AG09319 (cell line): ENCODE measurements at places on chromosomes 5 and 9.

GRCh38 chr5:89308606-89309040, 425.6 kb upstream of the MEF2C start:
- DNase-seq, result no peak

DNA sequence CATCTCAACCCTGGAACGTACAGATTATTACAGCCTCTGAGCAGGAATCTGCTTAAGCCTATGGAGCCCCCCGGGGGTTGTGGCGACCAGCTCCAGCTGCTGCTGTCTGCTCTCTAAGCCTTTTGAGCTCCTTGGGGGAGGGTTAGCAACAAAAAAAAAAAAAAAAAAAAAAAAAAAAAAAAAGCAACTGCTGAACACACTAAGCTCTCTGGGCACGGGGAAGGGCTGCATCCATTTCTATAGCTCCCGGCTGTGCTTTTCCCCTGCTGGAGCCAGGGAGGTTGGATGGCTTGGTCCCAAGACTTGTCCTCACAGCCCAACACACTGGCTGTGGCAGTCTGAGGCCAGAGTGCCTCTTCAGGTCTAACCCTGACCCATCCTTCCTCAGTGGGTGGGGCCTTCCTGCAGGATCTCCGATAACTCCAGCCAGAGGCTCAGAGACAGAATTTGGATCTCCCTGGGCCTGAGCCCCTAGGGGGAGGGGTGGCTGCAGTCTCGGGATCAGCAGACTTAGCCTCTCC, 82.1 kb downstream of the FBN2 start:
- DNase-seq, result no peak

DNA sequence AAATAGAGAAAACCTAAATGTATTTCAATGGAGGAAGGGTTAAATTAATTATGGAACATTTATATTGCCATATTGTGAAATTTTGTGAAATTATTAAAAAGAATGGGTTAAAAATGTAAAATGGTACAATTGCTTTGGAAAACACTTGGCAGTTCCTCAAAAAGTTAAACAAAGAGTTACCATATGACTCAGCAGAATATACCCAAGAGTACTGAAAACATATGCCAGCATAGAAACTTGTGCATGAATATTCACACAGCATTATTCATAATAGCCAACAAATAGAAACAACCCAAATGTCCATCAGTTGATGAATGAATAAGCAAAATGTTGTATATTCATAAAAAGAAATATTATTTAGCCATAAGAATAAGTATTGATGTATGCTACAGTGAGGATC, 181.0 kb upstream of the MAST4 start:
- DNase-seq, result no peak

GRCh38 chr5:56822981-56823380, 7.6 kb downstream of the MAP3K1 start:
- DNase-seq, result no peak

GRCh38 chr5:147148715-147149114, 86.1 kb upstream of the STK32A start:
- DNase-seq, result no peak

DNA sequence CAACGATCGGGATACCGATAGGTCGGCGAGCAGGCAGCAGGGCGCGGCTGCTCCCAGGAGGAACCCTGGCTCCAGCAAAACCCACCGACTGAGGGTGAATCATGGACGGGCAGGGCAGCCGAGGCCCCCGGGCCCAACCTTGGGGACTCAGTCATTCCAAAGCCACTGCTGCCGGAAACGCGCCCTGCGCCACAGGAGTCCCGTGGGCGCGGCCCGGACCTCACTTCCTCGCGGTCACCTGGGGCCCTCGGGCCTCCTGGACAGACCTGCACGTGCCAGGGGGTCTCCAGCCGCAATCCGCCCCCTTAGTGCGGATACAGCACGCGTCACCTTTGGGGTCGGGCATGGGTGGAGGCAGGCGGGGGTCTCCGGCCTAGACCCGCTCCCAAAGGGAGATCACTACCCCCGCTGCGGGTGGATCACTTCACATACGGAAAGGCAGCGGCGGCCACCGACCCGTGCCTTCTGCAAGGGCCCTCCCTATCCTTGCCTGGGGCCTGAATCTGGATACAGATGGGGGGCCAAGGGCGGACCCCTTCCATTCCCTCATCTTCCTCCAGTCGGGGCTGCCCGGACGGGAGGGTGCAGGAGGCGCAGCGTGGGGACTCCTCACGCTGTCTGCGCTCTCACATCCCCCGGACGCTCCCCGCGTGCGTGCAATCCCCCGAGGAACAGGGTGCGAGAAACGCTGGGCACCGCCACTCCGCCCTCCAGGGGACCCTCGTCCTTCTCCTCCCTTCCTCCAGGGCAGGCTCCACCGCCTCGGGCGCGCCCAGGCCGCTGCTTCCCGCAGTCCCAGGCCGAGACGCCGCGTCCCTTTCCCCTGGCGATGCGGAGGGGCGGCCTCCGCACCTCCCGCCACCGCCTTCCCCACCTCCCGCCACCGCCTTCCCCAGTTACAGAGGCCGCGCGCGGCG, 586 bp downstream of the TXN start:
- no peak for DNase-seq

- DNase-seq, result no peak
Measured at GRCh38 chr9:136799854-136800657, 3.9 kb downstream of the CCDC183 start.

DNA sequence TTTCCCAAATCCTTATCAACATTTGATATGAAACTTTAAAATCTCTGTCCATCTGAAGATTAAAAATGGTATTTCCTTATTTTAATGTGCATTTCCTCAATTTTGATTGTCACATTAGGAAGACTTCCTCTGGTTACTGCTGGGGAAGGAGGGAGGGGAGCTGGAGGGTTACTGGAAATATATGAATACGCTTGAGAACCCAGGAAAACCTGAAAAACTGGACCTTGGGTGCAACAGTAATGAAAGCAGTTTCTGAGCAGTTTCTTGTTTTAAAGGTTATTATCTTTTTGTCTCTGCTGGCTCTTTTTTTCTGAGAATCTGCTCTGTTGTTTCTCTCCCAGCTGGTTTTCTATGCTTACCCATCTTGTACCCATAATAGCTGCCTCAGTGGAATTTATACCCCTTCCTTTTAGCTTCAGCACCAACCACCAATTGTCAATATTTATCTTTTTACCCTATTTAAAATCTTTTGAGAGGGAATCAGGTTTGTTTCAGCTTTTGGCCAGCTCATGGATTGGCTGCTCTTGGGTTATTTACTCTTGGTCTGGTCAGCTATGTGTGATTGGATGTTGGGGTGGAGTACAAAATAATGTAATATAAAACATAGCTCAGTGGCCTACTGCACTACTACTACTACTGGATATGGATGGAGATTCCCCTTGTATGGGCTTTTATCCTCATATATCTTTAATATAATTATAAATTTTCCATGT, 67.4 kb downstream of the UNC13B start:
- DNase-seq, result no peak

DNA sequence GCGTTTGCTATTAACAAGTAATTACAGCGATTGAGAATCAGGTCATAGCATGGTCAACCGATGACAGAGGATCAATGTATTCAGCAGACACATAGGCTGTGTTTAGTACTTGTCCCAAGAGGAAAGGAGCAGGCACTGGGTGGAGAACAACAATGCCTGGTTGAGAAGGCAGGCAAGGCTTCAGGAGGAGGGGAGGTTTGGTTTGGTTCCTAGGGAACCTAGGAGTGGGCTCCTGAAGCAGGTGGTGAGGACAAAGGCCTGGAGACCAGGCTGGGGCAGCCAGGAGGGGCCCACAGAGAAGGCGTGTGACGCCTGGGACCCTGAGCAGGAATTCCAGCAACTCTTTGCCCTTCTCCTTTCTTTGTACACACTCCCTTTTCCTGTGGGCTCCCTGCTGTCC, 195.6 kb downstream of the SPOCK1 start:
- no peak for DNase-seq

GRCh38 chr9:8429768-8430167, 630.2 kb upstream of the DMAC1 start:
- DNase-seq, result no peak

GRCh38 chr9:135247227-135247930, 159.9 kb downstream of the OLFM1 start:
- DNase-seq, result no peak

GRCh38 chr9:22395687-22396141, 50.9 kb upstream of the DMRTA1 start:
- DNase-seq, result no peak

DNA sequence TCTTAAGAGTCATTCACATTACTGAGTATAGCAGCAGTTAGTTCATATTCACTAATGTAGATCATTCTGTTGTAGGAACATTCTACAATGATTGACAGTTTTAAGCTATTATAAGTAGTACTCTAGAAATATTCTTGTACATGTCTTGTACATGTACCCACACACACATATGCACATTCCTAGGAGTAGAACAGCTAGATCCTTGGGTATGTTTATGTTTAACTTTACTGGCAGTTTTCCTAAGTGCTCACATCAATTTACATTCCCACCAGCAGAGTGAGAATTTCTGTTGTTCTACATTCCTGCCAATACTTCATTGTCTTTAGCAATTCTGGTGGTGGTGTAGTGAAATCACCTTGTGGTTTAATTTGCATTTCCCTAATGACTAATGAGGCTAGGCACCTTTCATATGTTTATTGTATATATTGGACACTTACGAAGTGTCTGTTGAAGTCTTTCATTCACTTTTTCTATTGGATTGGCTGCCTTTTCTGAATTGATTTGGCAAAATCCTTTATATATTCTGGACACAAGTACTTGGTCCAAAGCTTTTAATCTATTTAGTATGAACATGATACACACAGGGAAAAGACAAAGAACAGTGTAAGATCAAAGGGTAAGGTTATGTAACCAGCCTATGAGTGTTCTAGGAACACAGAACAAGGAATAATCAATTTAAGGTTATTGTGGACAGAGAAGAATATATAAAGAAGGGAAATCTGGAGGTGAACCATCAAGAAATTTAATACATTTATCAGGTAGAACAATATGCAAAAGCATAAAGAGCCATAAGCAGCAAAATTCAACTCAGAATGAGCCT, 95.6 kb downstream of the MLLT3 start:
- DNase-seq, result no peak

GRCh38 chr9:112541685-112542084, 55.1 kb downstream of the KIAA1958 start:
- DNase-seq, result no peak

GRCh38 chr5:10707198-10708142, 53.6 kb downstream of the DAP start:
- no peak for DNase-seq

DNA sequence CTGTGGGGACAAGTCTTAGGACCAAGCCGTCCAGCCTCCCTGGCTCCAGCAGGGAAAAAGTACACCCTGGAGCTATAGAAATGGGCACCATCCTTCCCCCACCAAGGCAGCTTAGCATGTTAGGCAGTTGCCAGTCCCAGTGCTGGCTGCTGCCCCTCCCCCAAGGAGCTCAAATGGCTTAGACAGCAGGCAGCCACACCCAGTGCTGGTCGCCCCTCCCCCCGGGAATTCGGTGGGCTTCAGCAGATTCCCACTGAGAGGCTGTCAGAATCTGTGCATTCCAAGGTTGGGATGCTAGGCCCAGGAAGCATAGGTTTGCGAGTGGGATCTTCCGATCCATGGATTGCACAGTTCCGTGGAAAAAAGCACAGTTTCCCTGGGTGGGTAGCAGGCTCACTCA, 105.2 kb upstream of the ITGA1 start:
- no peak for DNase-seq

DNA sequence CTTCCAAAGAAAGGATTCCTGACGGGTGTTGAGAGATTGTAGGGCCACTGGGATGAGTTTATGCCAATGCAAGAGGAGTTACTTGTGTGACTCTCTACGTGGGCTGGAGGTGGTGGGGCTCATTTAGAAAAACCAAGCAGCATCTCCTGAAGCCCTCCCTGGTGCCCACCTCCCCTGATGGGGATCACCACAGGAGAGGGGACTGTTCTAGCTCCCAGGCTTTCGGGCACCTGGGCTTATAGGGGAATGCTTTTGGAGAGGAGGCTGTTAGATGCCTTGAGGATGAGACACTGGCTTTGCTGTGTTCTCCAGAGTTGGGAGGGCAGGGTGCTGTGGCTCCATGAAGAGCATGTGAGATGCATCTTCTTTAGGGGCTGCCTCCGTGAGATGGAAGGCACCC, 65.0 kb downstream of the IRX1 start:
- DNase-seq, result no peak

- DNase-seq, result no peak
Measured at GRCh38 chr5:174608631-174609097, 115.7 kb upstream of the MSX2 start.

DNA sequence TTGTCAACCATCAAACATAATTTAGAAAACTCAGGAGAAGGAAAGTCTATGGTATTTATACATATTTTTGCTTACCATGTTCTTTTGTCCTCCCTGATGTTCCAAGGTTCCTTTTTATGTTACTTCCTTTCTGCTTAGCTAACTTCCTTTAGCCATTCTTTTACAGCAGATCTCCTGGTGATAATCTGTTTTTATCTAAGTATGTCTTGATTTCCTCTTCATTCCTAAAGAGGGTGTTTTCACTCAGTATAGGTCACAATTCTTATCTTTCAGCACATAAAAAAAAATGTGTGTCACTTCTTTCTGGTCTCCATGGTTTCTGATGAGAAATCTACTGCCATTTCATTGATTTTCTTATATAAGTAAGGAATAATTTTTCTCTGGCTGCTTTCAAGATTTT, 384.4 kb upstream of the PDE4D start:
- DNase-seq, result no peak

DNA sequence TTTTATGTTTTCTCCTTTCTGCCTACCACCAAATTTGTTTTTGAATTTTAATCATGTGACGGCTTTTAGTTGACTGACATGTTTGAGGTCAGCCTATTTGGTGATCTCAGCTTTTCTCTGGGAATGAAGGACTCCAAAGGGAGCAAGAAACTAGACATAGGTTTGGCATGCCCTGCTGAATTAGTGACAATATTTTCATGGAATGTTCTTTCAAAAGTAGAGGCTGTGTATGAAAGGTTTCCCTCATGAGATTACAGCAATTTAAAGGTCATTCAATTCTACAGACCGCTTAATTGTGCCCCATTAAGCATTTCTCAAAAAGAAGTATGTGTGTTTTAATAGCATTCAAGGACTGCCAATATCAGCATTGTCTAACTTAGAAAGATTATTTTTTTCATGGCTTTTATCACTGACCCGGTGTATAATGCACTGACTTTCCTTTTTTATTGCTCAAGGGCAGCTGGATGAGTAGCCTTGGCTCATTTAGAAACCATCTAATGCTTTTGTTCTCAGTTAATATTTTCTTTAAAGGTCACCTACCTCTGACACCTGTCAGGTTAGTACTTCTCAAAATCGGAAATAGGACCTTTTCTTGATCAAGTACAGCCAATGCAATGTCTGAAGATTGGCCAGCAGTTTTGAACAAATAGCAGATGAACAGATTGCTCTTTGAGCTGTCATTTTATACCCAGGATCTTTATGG, 8.1 kb upstream of the MLLT3 start:
- DNase-seq, result no peak
